ENCODE measurements at places on chromosomes 16 and 17. TPM values are rescaled to one million over a fixed set of nuclear protein-coding genes. Genes with fewer than 3 reads are reported as not detected.

Gene PTX4
- total RNA-seq: not detected

Gene SGCA
- total RNA-seq: 1.9 TPM

Gene MYOCD
- 0.49 TPM for total RNA-seq

Gene SLC16A6
- 0.19 TPM for total RNA-seq

Gene GPR179
- total RNA-seq: 0.02 TPM

Gene NPIPB2
- 4.0 TPM for total RNA-seq

Gene TCAP
- 0.72 TPM for total RNA-seq

Gene RAB26
- total RNA-seq: 2.9 TPM

Gene ZFP3
- total RNA-seq: 1.0 TPM

Gene SLC6A4
- total RNA-seq: not detected

Gene CIBAR2
- total RNA-seq: not detected

Gene ASPHD1
- 27.5 TPM for total RNA-seq

Gene WFIKKN1
- total RNA-seq: 0.19 TPM

Gene KCNJ2
- 0.03 TPM for total RNA-seq

Gene KRT12
- total RNA-seq: not detected

Gene TAT
- not detected for total RNA-seq

Gene CCL17
- total RNA-seq: not detected

Gene ADAD2
- total RNA-seq: not detected

Gene CBFA2T3
- total RNA-seq: 0.43 TPM

Gene ACE
- total RNA-seq: 1.7 TPM

Gene SLC13A2
- 0.14 TPM for total RNA-seq

Gene PLXDC1
- total RNA-seq: 0.22 TPM

Gene TMEM100
- not detected for total RNA-seq

Gene NRN1L
- not detected for total RNA-seq

Gene C17orf50
- total RNA-seq: 0.14 TPM

Gene JUP
- 103 TPM for total RNA-seq

Measured in A549 treated with GW870086 at 1 μM for 4 hours (cell line).